ENCODE measurements at places on chromosomes 7 and 10. TPM values are rescaled to one million over a fixed set of nuclear protein-coding genes. Genes with fewer than 3 reads are reported as not detected.
A peak's percentile ranks its signal among the peaks of the same experiment; 100 is the strongest.

DNA sequence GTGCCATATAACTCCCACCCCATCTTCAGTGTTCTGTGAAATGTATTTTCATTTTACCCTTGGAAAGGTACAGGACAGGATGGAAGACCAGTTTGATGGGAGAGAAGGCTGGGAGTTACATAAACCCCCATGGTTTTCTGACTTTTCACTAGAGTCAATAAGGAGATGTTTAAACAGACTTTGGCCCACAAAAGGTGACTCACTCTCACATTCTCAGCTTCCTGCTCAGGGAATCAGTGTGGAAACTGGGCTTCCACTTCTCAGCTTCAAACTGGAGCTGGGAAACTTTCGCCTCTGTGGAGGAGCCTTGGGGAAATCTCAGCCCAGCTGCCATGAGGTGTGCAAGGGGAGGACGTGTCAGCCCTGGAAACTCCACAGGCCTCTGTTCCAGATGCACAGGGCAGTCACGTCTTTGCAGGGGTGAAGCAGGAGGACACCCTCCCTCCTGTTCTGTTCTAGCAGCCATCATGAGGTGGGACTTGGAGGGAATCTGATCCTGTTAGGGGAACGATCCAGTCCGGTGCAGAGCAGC, 560.5 kb upstream of the GALNT17 start:
- DNase-seq: no peak

DNA sequence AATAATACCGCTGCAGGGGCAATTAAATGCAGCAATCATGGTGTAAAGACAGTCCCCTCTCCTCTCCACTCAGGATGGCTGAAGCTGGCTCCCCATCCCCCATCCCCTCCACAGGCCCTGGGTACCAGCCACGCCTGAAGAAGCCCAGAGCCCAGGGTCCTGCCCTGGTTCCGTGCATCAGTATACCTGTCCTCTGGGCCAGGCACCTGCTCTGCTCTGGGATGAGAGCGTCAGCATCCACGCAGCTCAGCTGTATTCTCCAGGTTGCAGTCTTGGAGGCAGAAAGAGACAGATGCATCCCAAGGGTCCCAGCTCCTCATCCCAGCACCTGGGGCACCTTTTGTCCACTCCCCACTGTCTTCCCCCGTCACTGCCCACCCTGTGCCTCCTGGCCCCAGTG, 233.8 kb downstream of the TCERG1L start:
- DNase-seq: no peak

DNA sequence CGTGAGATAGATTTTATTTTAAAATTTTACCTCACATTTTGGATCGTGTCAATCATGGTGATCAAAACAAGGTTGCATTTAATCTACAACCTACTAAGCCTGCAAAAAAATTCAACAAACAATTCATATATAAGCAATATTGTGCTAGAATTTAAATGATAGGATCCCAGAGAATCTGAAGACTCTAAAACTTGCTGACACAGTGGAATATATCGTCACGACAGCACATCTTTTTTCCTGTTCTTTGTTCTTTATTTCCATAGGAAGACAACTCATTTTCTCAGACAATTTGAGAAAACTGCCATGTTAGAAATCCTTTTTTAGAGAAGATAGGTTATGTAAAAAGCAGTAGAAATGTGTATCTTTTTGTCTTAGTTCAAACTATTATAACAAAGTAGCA, 820.2 kb upstream of the CELF2 start:
- DNase-seq: no peak

DNA sequence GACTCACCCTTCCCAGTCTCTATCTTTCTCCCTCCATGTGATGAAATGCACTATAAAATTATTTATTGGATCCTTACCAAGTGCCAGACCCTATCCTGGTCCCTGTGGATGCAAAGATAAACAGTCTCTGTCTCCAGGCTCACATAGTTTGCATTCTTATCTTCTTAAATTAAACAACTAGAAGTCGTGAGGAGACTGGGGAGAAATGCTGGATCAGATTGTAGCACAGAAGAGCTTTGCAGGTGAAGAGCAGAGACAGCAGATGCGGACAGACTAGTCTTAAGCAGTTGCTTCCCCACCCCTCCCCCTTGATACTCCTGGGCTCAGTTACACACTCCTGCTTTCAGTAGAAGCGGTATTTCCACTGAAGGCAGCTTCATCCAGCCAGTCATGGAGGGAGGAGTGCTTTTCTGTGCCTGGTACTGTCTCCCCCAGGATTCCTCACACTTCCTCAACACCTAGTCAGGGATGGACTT, 20.8 kb upstream of the CDK1 start:
- DNase-seq: no peak

DNA sequence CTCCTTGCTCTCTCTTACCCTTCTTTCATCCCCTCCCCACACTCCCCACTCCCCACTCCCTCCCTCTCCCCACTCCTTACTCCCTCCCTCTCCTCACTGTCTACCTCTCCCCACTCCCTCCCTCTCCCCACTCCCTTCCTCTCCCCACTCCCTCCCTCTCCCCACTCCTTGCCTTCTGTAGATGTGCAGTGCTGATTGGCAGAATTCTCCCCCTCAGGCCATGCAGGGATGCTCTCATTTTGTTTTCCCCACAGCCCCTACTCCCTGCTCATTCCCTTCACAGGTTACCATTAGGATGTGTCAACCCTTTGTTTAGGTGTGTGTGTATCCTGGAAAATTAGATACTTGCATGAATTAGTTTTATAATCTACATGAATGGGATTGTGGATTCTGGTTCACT, 90.3 kb downstream of the CELF2 start:
- DNase-seq: no peak

- no peak for DNase-seq
Observed at GRCh38 chr10:24009736-24010135, 199.2 kb upstream of the KIAA1217 start.

RSPH10B gene
- total RNA-seq: 0.18 TPM

DNA sequence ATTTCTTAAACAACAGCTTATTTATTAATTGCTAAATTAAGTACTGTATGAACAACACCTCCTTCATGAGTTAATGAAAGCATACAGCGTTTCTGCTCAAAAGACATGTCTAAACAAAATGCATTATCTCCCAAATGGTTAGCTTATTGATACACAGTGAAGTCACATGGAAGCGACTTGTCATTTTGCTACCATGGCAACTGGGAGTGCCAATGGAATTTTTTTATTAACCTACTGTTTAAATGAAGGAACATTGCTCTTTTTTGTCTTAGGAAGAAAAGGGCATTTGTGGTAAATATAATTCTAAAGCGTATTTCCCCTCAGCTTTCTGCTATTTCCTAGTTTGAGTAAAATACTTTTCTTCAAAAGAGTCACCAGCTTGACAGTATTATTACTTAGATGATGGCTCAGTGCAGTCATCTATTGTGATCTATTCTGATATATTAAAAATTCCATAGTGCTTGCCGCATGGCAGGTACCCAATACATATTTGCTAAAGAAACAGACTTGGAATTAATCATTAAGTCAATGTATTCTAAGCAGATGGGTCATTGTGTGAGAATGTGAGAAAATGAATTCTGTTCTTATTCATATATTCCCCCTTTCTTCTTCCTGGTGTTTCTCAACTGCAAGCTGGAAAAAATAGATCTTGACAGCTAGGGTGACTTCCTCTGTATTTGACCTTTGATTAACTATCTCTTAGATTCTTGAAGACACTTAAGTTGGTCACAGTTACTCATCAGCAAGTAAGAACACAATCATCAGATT, 818.3 kb downstream of the MAGI2 start:
- no peak for DNase-seq

GRCh38 chr7:3980300-3980643, 679.2 kb downstream of the SDK1 start:
- peak; percentile 78 for DNase-seq

GRCh38 chr7:49852619-49853462, 79.4 kb downstream of the VWC2 start:
- no peak for DNase-seq

ITPRID1 gene
- not detected for total RNA-seq

GRCh38 chr10:124592101-124592500, 130.5 kb downstream of the LHPP start:
- no peak for DNase-seq

Data from endothelial cell of umbilical vein (primary cell).